Left lung (tissue), 14 donors: ENCODE measurements at places on chromosomes 1 and 21. TPM values are rescaled to one million over a fixed set of nuclear protein-coding genes. Genes with fewer than 3 reads are reported as not detected.
A peak's percentile ranks its signal among the peaks of the same experiment; 100 is the strongest.

GRCh38 chr1:95730986-95731385, 497.0 kb downstream of the RWDD3 start:
- no peak overlapping the region for H3K27ac ChIP-seq
- H3K4me3 ChIP-seq: no peak overlapping the region
- no peak for DNase-seq

DNA sequence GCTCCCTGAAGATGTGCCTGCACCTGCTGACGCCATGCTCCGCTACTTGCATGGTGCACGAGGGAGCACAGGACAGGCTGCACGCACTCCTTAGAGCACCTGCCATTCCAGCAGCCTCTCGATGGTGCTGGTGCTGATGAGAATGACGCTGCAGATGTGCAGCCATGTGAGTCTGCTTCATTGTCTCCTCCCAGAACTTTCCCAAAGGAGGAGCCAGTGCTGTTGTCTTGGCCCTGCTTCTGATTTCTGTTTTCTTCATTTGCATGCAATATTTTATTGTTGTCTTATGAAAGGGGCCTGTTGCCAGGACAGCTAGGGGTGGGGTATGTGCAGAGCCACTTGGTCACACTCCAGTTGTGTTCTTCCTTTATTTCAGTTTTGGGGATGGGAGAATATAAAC, 70.1 kb downstream of the PCBP3 start:
- peaks cover 2% of the 10 kb centered on the region for H3K4me1 ChIP-seq
- H3K27ac ChIP-seq: no peak overlapping the region
- no peaks in the 10 kb centered on the region for H3K27me3 ChIP-seq
- DNase-seq: no peak

DNA sequence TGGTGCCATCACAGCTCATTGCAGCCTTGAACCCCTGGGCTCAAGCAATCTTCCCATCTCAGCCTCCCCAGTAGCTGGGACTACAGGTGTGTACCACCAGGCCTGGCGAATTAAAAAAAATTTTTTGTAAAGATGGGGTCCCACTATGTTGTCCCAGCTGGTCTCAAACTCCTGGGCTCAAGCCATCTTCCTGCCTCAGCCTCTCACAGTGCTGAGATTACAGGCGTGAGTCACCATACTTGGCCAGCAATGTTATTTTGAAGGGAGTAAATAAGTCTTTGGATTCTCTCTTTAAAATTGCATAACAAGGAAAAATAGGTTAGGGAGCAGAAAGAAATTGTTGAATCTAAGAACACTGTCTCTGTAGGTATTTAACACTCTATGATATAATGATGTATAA, 111.3 kb downstream of the RPS6KC1 start:
- no peaks in the 10 kb centered on the region for H3K27me3 ChIP-seq
- no peaks in the 10 kb centered on the region for H3K4me1 ChIP-seq
- DNase-seq: no peak
- H3K36me3 ChIP-seq: no peaks in the 10 kb centered on the region
- H3K4me3 ChIP-seq: no peak overlapping the region
- no peak overlapping the region for H3K27ac ChIP-seq

DNA sequence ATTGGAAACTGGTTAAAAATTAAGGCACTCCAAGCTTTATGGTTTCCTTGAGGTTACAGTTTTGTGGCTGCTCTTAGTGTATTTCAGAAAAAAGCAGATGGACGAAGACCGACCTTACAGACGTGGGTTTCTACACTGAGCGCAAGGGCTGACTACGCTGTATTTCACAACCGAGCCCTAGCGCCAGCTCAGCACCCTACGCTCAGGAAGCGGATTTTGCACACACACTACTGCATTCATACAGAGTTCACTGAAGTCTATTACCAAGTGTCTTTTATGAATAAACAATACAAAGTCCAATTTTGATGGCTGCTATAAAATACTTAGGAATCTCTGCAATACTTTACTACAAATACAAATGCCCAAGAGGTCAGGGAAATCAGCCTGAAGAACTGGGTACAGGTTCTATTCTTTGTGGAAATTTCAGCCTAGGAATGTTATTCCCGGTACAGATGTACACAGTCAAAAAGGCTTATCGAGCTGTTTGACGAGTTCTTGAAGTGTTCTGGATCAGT, 23.8 kb downstream of the PTTG1IP start:
- peaks cover 70% of the 10 kb centered on the region for H3K36me3 ChIP-seq
- no peak overlapping the region for H3K4me3 ChIP-seq
- H3K4me1 ChIP-seq: peaks cover 5% of the 10 kb centered on the region
- no peak overlapping the region for H3K27ac ChIP-seq
- peak; percentile 34 for DNase-seq

Gene TTF2
- 21.1 TPM for total RNA-seq

Gene IPP
- 13.0 TPM for total RNA-seq

DNA sequence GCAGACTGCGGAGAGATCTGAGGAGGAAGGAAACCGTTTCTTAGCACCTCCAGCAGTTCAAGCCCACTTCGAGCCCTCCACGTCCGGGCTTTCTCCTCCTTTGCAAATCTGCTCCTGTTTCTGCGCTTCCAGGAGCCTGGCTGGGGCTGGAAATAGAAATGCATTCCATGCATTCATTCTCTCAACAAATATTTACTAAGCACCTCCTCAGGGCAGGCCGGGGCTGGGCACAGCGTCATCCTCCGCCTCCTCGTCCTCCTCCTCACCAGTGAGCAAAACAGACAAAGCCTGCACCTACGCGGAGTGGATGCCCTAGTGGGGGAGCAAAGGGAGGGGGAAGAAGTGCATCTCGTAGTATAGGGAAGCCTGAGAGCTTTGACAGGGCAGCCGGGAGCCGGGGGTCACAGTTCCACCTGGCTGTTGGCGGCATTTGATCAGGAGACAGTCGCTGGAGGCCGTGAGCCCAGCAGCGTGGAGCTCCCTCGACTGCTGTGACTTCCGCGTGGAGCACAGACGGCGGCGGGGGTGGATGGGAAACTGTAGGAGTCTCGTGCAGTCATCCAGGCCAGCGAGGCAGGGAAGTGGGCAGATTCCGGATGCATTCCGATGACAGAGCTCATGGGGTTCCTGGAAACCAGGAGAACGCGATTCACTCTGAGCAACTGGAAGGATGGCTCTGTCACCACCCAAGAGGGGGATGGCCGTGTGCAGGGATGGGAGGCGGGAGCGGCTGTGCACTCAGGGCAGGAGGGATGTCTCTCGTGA, 93.5 kb downstream of the SIK1 start:
- no peak overlapping the region for H3K4me3 ChIP-seq
- peaks cover 20% of the 10 kb centered on the region for H3K4me1 ChIP-seq
- H3K36me3 ChIP-seq: no peaks in the 10 kb centered on the region
- peak overlapping the region; percentile 81 for H3K27ac ChIP-seq

- no peak overlapping the region for H3K4me3 ChIP-seq
- H3K27ac ChIP-seq: no peak overlapping the region
- no peak for DNase-seq
- H3K27me3 ChIP-seq: no peaks in the 10 kb centered on the region
- no peaks in the 10 kb centered on the region for H3K36me3 ChIP-seq
- peaks cover 67% of the 10 kb centered on the region for H3K4me1 ChIP-seq
Measured at GRCh38 chr1:58890609-58891008, 106.8 kb upstream of the JUN start.

- H3K4me3 ChIP-seq: peak overlapping the region; percentile 79
- peak overlapping the region; percentile 83 for H3K27ac ChIP-seq
- DNase-seq: no peak
- no peaks in the 10 kb centered on the region for H3K36me3 ChIP-seq
- peaks cover 18% of the 10 kb centered on the region for H3K27me3 ChIP-seq
- peaks cover 68% of the 10 kb centered on the region for H3K4me1 ChIP-seq
Measured at GRCh38 chr1:27602462-27603308, 1.3 kb downstream of the AHDC1 start.

Gene CYP4X1
- total RNA-seq: 8.8 TPM

DNA sequence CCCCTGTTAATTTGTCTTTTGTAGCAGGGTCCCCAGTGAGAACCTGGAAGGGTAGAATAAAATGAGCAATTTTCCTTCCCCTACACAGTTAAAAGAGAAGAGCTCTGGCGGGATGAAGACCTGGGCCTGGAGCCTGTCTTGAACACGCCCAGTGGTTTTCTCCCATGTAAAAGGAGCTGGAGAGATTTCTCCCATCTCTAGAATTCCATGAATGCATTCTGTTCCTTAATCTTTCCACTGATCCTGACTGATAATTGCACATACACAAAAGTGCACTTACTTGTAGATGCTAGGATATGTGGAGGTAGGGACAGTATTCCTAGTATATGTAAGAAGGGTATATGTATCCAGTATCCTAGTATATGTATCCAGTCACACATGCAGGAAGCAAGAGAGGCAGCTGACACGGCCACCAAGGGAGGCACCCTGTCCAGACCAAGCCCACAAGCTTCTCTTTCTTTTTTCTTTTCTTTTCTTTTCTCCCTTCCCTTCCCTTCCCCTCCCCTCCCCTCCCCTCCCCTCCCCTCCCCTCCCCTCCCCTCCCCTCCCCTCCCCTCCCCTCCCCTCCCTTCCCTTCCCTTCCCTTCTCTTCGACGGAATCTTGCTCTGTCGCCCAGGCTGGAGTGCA, 11.9 kb upstream of the PKNOX1 start:
- no peak overlapping the region for H3K27ac ChIP-seq
- H3K27me3 ChIP-seq: no peaks in the 10 kb centered on the region
- no peak for DNase-seq
- no peak overlapping the region for H3K4me3 ChIP-seq
- no peaks in the 10 kb centered on the region for H3K36me3 ChIP-seq

Gene MMEL1
- 3.4 TPM for total RNA-seq

DNA sequence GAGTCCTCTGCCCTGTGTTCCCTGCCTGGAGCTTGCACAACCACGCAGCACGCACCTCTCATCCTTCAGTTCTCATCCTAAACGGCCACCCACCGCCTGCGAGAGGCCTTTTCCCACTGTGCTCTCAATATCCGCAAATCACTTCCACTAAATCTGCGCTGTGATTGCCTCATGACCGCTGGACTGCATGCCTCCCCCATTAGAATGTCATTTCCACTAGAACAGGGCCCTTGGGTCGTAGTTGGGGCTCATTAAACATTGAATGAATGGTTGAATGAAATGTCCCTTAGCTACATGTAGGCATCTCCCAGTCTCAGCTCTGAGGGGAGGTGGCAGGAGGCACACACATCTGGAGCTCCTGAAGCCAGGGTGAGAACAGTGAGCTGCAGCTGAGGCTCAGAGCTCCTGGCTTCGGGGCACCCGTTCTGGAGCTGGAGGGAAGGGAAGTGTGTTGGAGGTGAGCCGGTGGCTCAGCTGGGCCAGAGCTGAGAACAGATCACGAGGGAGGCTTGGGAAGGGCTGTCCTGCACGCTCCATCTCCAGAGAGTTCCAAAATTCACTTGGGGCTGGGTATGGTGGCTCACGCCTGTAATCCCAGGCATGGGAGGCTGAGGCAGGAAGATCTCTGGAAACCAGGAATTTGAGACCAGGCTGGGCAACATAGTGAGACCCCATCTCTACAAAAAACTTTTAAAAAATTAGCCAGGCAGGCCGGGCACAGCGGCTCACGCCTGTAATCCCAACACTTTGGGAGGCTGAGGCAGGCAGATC, 30.4 kb downstream of the TMEM201 start:
- no peak overlapping the region for H3K27ac ChIP-seq
- no peaks in the 10 kb centered on the region for H3K27me3 ChIP-seq
- no peaks in the 10 kb centered on the region for H3K4me1 ChIP-seq
- no peaks in the 10 kb centered on the region for H3K36me3 ChIP-seq
- DNase-seq: no peak

GRCh38 chr1:80048716-80049115, 1042.2 kb upstream of the ADGRL4 start:
- H3K4me1 ChIP-seq: no peaks in the 10 kb centered on the region
- H3K36me3 ChIP-seq: no peaks in the 10 kb centered on the region
- DNase-seq: no peak
- H3K4me3 ChIP-seq: no peak overlapping the region
- H3K27ac ChIP-seq: no peak overlapping the region

- no peak for DNase-seq
- no peaks in the 10 kb centered on the region for H3K36me3 ChIP-seq
- no peak overlapping the region for H3K4me3 ChIP-seq
- H3K4me1 ChIP-seq: no peaks in the 10 kb centered on the region
Measured at GRCh38 chr1:108028841-108029388, 63.9 kb upstream of the VAV3 start.

DNA sequence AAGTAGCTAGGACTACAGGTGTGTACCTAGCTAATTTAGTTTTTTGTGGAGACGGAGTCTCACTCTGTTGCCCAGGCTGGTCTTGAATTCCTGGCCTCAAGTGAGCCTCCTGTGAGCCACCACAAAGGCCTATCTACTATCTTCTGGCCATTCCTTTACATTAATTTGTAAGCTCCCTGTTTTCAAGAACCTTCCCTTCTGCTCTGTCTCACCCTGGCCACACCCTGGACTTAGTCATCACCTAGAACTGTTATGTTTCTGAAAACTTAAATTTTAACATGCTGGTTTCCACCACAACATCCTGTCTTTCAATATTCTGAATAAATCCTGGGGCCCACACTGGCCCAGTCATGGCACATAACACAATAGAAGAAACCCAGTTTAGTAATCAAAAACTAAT, 4.9 kb upstream of the B4GALT3 start:
- no peak overlapping the region for H3K4me3 ChIP-seq
- no peak overlapping the region for H3K27ac ChIP-seq
- H3K36me3 ChIP-seq: no peaks in the 10 kb centered on the region
- peaks cover 63% of the 10 kb centered on the region for H3K4me1 ChIP-seq
- DNase-seq: peak; percentile 27

DNA sequence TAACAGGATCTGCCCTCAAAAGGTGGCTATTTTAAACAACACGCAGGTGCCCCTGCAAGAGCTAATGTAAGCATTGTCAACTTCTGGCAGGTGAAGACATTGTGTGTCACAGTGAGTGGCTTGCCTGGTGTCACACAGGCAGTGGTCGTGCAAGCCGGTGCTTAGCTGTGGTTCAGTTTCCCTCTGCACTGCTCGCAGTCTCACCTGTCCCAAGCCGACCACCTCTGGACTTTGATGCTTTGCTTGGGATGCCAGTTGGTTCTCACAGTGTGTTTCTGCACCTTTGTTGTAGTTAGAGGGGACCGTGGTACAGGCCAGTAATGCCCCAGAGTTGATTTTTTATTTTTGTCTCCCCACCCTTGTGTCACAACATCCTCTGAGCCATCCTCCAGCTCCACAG, 85.2 kb downstream of the UCK2 start:
- no peak overlapping the region for H3K4me3 ChIP-seq
- H3K36me3 ChIP-seq: peaks cover 17% of the 10 kb centered on the region
- no peak overlapping the region for H3K27ac ChIP-seq
- peaks cover 14% of the 10 kb centered on the region for H3K4me1 ChIP-seq
- H3K27me3 ChIP-seq: no peaks in the 10 kb centered on the region
- no peak for DNase-seq

DNA sequence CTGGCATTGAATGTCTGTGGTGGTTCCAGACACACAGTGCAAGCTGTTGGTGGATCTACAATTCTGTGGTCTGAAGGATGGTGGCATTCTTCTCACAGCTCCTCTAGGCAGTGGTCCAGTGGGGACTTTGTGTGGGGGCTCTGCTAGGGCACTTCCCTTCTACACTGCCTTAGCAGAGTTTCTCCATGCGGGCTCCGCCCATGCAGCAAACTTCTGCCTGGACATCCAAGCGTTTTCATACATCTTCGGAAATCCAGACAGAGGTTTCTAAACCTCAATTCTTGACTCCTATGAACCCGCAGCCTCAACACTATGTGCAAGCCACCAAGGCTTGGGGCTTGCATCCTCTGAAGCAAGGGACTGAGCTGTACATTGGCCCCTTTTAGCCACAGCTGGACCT, 43.0 kb downstream of the RGS18 start:
- no peak for DNase-seq
- no peaks in the 10 kb centered on the region for H3K27me3 ChIP-seq
- H3K27ac ChIP-seq: no peak overlapping the region
- H3K36me3 ChIP-seq: no peaks in the 10 kb centered on the region

- H3K27ac ChIP-seq: no peak overlapping the region
- H3K27me3 ChIP-seq: no peaks in the 10 kb centered on the region
- H3K4me1 ChIP-seq: no peaks in the 10 kb centered on the region
- H3K4me3 ChIP-seq: no peak overlapping the region
- no peaks in the 10 kb centered on the region for H3K36me3 ChIP-seq
- no peak for DNase-seq
Measured at GRCh38 chr1:78535286-78535685, 44.5 kb downstream of the PTGFR start.
